ENCODE measurements at places on chromosomes 4 and X.

DNA sequence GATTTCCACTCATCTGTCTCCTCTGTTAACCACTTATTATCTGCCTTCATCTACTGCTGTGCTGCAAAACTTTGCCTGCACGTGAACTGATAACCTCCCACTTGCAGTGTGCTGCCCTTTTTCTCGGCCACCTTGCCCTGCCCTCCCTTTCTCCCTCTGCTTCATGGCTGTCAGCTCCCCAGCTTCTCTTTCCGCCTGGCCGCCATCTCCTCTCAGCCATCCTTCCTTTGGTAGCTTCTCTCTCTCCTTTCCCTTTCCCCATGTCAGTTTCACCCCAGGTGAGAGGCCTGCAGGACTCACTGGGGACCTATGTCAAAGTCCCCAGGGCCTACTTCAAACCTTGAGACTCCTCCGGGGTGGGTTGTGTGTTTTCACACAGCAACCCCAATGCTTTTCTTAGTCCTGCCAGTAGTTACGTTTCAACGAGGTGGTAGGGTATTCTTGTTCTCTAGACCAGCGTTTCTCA, 6.6 kb downstream of the MSL3 start:
- no peaks in the 10 kb centered on the region for H3K4me1 ChIP-seq
- H3K27ac ChIP-seq = no peak overlapping the region
- H3K27me3 ChIP-seq = peaks cover 17% of the 10 kb centered on the region

DNA sequence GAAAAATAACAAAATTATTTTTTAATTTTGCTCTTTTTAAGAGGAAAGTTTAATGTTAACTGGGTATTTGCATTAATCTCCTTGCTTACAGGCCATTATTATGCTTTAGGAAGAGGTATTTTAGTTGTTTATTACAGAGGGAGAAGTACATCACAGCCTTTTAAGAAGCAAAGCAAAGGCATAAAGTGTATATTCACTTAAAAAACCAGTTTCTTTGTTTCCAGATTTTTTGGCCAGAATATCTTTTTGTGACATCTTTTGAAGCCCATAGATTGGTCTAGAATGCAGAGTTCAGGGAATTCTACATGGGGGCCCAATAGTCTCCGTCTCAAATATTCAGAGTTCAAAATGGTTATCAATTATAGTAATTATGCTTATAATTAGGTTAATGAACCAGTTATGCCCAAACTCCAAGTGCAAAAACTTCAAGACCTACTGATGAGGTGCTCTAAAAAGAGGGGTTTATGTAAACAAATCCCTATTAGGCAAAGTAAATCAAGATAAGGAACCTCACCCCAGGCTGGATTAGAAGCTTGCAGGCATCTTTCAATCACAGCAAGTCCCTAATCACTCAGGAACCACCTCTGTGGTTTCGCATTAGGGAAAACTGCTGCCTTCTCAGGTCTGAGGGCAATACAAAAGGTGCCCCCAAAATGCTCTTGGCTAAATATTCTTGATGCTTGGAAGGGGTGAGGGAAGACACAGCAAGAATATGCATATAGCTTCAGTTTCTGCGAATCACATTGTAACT, 1.4 kb downstream of the CXXC4 start:
- peak overlapping the region; percentile 4 for H3K27ac ChIP-seq
- no peak overlapping the region for H3K4me3 ChIP-seq
- no peak for DNase-seq
- no peaks in the 10 kb centered on the region for H3K4me1 ChIP-seq
- H3K36me3 ChIP-seq = no peaks in the 10 kb centered on the region

GRCh38 chr4:138869631-138870030, 145.9 kb upstream of the NOCT start:
- no peaks in the 10 kb centered on the region for H3K4me1 ChIP-seq
- no peak overlapping the region for H3K4me3 ChIP-seq
- H3K36me3 ChIP-seq = no peaks in the 10 kb centered on the region
- no peak for DNase-seq
- no peak overlapping the region for H3K27ac ChIP-seq
- H3K27me3 ChIP-seq = no peaks in the 10 kb centered on the region

- no peak for DNase-seq
- H3K27ac ChIP-seq = no peak overlapping the region
- no peaks in the 10 kb centered on the region for H3K4me1 ChIP-seq
These were observed 14.3 kb upstream of the RAB9B start for GRCh38 chrX:103846386-103846785.

DNA sequence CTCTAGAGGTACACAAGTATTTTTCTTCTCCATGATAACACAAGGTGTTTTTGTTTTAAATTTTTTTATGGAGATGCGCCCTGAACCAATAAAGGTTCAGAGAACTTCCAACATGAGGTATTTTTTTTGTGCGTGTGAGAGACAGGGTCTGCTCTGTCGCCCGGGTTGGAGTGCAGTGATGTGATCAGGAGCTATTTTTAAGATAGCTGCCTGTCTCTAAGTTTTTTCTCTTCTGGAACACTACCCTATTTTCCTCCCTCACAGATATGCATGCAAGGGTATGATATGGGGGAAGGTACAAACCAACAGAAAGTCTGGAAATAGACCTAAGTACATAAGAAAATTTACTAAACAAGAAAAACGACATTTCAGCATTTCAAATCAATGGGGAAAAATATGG, 3.0 kb downstream of the GCNA start:
- no peaks in the 10 kb centered on the region for H3K36me3 ChIP-seq
- H3K27ac ChIP-seq = no peak overlapping the region
- no peak overlapping the region for H3K4me3 ChIP-seq
- DNase-seq = no peak
- H3K27me3 ChIP-seq = no peaks in the 10 kb centered on the region

- H3K4me1 ChIP-seq = no peaks in the 10 kb centered on the region
- no peak overlapping the region for H3K4me3 ChIP-seq
- H3K27me3 ChIP-seq = no peaks in the 10 kb centered on the region
- no peak overlapping the region for H3K27ac ChIP-seq
These were observed 78.0 kb upstream of the STX18 start for GRCh38 chr4:4619821-4620220.

GRCh38 chrX:122913134-122913533, 270.9 kb upstream of the GRIA3 start:
- no peaks in the 10 kb centered on the region for H3K36me3 ChIP-seq
- H3K4me3 ChIP-seq = no peak overlapping the region
- no peak for DNase-seq

DNA sequence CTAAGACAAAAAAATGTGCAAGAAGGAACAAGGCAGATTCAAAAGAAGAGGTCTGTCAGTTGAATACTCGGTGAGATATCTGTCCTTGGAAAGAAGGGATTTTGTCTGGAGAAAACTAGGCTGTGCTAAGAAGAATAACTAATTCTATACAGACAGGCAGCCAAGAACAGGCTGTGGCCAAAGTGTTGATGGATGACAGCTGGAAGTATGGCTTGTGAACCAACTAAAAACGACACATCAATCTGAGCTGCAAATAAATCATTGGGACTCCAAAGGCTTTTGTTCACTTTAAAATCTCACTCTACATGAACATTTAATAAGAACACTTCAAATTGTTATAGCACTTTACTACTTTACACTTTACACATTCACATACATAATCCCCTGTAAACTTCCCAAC, 70.5 kb upstream of the IGSF1 start:
- no peak overlapping the region for H3K4me3 ChIP-seq
- no peak for DNase-seq
- H3K4me1 ChIP-seq = no peaks in the 10 kb centered on the region
- H3K27me3 ChIP-seq = peaks cover 51% of the 10 kb centered on the region
- H3K27ac ChIP-seq = no peak overlapping the region

DNA sequence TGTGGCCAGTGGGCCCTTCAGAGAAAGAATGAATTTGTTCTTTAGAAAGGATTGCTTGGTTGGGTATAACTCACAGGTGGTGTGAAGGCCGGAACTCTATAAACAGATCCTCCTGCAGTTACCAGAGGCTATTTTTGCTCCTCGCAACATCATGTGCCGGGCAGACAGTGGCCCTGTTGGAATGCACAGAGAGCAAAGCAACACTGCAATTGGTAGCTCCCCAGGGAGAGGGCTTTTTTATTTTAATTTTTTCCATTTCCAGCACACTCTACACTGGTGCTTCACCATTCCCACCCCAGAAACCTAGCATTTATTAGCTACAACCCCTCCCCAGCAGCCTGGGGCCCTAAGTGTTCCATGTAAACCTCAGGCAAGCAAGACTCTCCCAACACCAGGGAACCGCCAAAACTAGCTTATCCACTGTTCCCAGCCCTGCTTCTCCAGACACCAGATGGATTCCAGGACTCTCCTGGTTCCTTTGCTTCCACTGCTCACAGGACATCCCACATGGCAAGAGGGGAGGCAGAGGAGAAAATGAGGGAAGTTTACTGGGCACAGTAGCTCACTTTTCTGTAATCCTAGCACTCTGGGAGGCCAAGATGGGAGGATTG, 75.1 kb upstream of the TMEM164 start:
- no peak for DNase-seq
- H3K4me3 ChIP-seq = no peak overlapping the region
- H3K36me3 ChIP-seq = no peaks in the 10 kb centered on the region
- H3K27me3 ChIP-seq = no peaks in the 10 kb centered on the region

DNA sequence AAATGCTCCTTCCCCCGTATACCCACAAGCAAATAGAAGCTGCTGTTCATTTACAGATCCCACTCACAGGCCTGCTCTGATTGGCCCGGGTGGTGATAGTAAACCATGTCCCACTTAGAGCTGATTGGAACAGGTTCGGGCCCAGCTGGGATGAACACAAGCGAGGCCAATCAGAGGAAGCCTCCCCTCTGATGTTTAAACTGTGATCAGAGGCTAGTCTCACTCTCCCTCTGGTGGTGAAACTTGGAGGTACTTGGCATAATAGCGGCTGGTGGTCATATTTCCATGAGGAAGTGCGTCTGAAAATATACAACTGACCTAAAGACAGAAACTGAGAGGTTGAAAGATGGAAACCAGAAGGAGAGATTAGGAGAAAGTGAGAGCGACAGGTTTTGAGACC, 51.5 kb upstream of the TRPC3 start:
- no peaks in the 10 kb centered on the region for H3K27me3 ChIP-seq
- no peak overlapping the region for H3K27ac ChIP-seq
- H3K4me1 ChIP-seq = no peaks in the 10 kb centered on the region
- DNase-seq = no peak
- no peak overlapping the region for H3K4me3 ChIP-seq

- no peak overlapping the region for H3K4me3 ChIP-seq
- no peaks in the 10 kb centered on the region for H3K36me3 ChIP-seq
- no peaks in the 10 kb centered on the region for H3K27me3 ChIP-seq
- no peaks in the 10 kb centered on the region for H3K4me1 ChIP-seq
These were observed 42.0 kb downstream of the MTM1 start for GRCh38 chrX:150610446-150610845.

DNA sequence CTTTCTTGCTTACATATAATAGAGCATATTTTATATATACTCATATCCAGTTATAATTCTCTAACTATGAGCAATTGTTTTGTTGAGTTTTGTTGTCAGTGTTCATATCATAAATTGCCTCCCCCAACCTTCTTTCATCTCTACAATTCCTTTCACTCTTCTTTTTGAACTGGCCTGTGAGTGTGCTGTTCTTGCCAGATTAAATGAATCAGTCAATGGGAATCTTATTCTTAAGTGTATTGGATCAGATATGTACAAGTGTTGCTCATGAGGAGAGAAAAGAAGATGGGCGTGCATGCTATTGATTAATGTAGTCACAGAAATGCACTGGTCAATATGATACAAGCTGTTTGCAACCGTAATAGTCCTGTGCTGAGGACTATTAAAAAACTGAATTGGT, 728.1 kb upstream of the MAGEB2 start:
- H3K27me3 ChIP-seq = no peaks in the 10 kb centered on the region
- no peaks in the 10 kb centered on the region for H3K36me3 ChIP-seq
- H3K27ac ChIP-seq = no peak overlapping the region

DNA sequence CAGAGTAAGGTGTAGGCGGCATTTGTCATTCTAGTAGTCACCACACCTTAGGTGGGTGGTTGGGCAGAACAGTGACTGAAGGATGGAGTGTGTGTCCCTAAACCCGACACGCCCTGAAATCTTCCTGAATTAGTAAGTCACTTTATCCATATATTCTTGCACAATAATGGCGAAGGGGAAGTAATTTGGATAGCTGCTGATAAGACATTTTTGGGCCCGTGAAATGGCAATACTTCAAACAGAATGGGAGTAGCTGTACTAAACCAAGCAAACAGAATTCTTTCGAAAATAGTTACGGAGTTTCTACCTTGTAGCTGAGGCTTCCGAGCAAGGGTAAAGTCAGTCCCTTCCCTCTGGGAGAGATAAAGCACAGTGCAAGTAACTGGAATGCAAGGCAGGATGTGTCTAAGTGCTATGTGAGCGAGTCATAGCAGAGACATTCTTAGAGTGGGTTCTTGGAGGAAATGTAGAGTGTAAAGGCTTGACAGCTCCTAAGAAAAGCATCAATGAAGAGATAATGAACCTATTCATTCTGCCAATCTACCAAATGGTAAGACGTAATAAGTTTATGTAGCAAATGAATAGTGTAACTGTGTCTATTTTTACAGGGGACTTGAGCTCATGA, 72.8 kb downstream of the CLCN5 start:
- H3K27me3 ChIP-seq = peaks cover 43% of the 10 kb centered on the region
- no peak overlapping the region for H3K4me3 ChIP-seq
- no peaks in the 10 kb centered on the region for H3K36me3 ChIP-seq
- DNase-seq = no peak
- no peak overlapping the region for H3K27ac ChIP-seq
- H3K4me1 ChIP-seq = no peaks in the 10 kb centered on the region

- no peak overlapping the region for H3K27ac ChIP-seq
- H3K36me3 ChIP-seq = no peaks in the 10 kb centered on the region
- H3K27me3 ChIP-seq = no peaks in the 10 kb centered on the region
- H3K4me3 ChIP-seq = no peak overlapping the region
These were observed 43.7 kb downstream of the MAGEB16 start for GRCh38 chrX:35841872-35842271.

- peak overlapping the region; percentile 83 for H3K4me3 ChIP-seq
- no peaks in the 10 kb centered on the region for H3K36me3 ChIP-seq
- DNase-seq = no peak
- no peaks in the 10 kb centered on the region for H3K4me1 ChIP-seq
- no peaks in the 10 kb centered on the region for H3K27me3 ChIP-seq
These were observed 920 bp downstream of the HTT-AS start for GRCh38 chr4:3073158-3074077.

GRCh38 chr4:177632481-177632880, 190.2 kb upstream of the AGA start:
- no peaks in the 10 kb centered on the region for H3K4me1 ChIP-seq
- no peak for DNase-seq
- H3K4me3 ChIP-seq = no peak overlapping the region
- no peaks in the 10 kb centered on the region for H3K36me3 ChIP-seq
- no peak overlapping the region for H3K27ac ChIP-seq
- no peaks in the 10 kb centered on the region for H3K27me3 ChIP-seq

DNA sequence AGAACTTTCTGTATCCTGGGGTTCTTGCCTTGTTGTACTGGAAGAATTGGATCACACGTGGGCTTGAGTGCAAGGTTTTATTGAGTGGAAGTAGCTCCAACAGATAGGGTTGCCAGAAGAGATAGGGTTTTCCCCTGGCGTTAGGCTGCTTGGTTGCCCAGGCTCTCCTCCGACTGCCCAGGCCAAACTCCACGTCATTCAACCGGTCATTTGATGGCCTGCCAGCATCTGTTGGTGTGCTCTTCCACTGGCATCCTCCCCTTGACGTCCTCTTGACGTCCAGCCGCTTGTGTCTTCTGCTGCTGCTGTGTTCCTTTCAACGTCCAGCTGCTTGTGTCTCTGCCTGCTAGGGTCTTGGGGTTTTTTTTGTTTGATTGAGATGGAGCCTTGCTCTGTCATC, 340.3 kb upstream of the ZCCHC13 start:
- no peak for DNase-seq
- no peaks in the 10 kb centered on the region for H3K36me3 ChIP-seq
- H3K4me3 ChIP-seq = no peak overlapping the region
- no peaks in the 10 kb centered on the region for H3K27me3 ChIP-seq
- H3K4me1 ChIP-seq = no peaks in the 10 kb centered on the region
- H3K27ac ChIP-seq = no peak overlapping the region
